Fibroblast of pulmonary artery (primary cell): ENCODE measurements at places on chromosomes 7 and 10.

DNA sequence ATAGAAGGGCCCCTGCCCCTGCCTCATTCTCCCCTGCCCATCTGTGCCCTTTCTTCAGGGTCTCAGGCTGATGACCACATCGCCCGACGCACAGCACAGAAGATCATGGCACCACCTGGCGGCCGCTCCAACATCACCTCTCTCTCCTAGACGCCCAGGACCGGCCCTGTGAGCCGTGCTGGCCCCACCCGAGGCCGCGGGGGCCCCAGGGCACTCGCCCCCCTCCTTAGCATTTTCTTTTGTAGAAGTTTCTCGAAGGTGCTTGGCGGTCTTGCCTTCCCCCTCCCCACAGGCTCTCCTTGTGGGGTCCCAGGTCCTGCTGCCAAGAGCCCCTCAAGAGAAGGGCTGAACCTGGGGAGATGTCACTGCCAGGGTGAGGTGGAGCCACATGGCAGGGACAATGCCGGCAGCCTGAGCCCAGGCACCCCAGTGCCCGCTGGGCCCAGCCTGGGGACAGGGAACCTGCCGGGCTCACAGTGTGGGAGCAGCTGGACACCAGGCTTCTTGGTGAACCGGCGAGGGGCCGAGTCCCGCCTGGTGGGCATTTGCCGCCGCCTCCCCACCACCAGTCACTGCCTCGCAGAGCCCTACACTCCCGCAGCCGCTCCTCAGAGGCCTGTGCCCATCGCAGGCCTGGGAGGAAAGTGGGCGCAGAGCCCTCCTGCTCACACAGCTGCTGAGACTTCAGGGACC lies 18.2 kb downstream of the DPYSL4 start:
- no peak for DNase-seq

DNA sequence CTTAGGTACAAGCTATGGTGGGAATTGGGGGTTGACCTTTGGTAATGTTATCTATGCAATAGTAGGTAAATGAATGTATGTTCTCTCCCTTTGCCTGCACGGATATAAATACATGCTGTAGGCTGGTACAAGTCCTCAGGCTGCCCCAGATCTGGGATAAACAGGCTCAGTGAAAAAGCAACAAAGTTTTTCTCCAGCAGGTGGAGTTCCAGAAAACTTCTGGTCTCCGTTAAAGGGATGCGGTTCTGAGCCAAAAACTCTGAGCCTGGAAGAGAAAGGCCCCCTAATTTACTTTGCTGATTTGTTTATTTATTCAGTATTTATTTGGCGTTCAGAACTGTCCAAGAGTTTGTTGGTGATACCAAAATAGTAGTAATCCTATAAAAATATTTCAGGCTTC lies 204.7 kb downstream of the ADRA2A start:
- no peak for DNase-seq

- no peak for DNase-seq
Observed at GRCh38 chr10:83982812-83983211, 156.5 kb upstream of the GHITM start.

- DNase-seq = no peak
Observed at GRCh38 chr10:72080042-72080975, 8.0 kb downstream of the SPOCK2 start.

- no peak for DNase-seq
Observed at GRCh38 chr10:42979721-42980467, 97.0 kb upstream of the RET start.

GRCh38 chr7:77651575-77652162 lies 44.6 kb upstream of the RSBN1L start:
- peak; percentile 60 for DNase-seq

- DNase-seq = peak; percentile 46
Observed at GRCh38 chr10:47421057-47421952, 37.2 kb upstream of the ZNF488 start.

- peak; percentile 67 for DNase-seq
Observed at GRCh38 chr10:133379152-133379800, at the start of gene PAOX. TSS of gene PAOX (plus strand) at chr10:133379262. CDS start at chr10:133379317, 55 bp downstream.

- DNase-seq = peak; percentile 88
Observed at GRCh38 chr7:55055479-55055878, 36.7 kb downstream of the EGFR start.

GRCh38 chr7:98518159-98518947 lies 98.7 kb upstream of the NPTX2 start:
- no peak for DNase-seq

DNA sequence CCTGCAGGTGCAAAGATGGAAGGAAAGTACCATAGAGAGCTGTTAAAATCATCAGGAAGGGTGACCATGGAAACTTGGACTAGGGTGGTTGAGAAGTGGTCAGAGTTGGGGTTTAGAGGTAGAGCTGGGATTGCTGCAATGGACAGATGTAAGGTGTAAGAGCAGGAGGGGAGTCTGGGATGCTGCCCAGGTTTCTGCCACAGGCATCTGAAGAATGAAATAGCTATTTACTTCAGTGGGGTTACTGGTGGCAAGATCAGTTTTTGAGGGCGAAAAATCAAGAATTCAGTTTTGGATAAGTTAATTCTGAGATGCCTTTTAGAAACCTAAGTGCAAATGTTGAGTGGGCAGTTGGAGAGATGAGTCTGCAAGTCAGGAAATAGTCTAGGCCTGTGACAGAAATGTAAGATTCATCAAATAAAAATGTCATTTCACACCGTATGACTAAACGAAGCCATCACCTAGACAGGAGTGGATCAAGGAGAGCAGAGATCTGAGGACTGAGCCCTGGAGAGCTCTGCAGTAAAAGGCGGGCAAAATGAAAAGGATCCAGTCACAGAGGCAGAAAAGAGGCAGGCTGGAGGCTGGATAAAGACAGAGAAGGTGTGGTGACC lies 22.7 kb upstream of the TOMM7 start:
- no peak for DNase-seq

GRCh38 chr10:13038391-13038790 lies 36.9 kb upstream of the CCDC3 start:
- DNase-seq = no peak

GRCh38 chr7:30925117-30925516 lies 13.5 kb downstream of the AQP1 start:
- no peak for DNase-seq

DNA sequence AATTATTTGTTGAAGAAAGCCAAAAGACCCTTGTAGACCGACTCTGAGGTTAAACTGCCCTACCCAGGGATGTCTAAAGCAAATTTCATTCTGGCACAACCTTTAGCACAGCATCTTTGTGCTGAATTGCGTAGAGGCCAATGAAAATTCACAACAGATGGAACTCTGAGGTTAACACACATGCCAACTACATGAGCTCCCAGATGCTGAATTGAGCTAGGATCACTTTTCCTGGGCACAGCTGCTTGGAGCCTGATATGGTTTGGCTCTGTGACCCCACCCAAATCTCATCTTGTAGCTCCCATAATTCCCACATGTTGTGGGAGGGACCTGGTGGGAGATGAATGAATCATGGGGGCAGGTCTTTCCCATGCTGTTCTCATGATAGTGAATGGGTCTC lies 158.0 kb upstream of the PTN start:
- DNase-seq = no peak

- no peak for DNase-seq
Observed at GRCh38 chr10:84308021-84308420, 20.4 kb upstream of the CCSER2 start.
